8988T (cell line): ENCODE measurements at places on chromosomes 12 and 14.
A peak's percentile ranks its signal among the peaks of the same experiment; 100 is the strongest.

GRCh38 chr14:94332587-94332986, 9.5 kb upstream of the SERPINA6 start:
- DNase-seq = no peak

DNA sequence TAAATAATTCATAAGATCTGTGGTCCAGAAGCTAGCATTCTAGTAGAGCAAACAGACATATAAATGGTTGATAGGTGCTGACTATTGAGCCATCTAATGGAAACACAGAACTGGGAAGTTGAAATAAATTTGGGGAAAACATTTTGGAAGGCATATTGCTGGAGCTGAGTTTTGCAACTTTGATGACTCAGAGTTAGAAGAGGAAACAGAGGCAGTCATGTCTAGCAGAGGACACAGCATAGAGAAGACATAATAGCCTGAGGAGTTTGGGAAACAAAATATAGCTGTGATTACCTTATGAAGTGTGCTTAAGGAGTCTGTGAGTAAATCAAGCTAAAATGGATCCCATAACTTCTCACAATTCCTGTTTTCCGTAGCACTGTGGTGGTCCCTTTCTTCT, 86.9 kb upstream of the FLRT2 start:
- no peak for DNase-seq

- no peak for DNase-seq
These were observed 121.1 kb downstream of the PLXNC1 start for GRCh38 chr12:94269316-94269999.

GRCh38 chr12:49305762-49306510, 11.0 kb downstream of the PRPH start:
- no peak for DNase-seq

DNA sequence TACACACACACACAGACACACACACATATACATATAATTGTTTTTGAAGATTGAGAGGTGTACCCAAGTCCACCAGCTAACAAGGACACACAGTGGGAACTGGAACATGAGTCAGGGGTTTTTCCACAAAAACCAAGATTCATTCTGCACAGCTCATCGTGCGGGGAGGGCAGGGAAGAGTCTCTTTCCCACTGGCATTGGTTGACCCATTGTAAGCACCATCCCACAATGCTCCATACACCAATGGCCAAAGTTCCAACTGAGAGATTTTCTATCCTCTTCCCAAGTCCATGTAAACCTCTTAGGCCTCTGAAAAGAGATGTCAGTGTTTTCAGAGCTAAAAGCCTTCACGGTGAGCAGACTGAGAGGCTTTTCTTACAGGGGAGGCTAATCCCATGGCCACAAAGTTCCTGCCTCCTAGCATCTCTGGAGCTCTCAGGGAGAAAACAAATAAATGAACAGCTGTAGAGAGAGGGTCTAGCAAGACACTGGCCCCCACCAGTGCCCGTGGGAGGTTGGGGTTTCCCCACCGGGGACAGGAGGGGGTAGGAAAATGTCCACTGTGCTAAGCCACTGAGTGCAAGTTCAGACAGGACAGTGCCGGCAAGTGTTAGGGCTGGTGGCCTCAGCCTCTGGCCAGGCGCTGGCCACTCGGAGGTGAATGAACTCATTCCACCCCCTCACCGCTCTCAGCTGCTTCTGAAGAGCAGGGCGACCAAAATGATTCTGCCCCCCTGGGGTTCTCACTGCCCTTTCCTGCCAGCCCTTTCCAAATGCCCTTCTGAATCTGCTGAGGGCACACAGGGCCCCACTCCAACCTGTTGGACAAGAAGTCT, 21.5 kb upstream of the TC2N start:
- no peak for DNase-seq

- DNase-seq = no peak
These were observed 53.8 kb upstream of the NTF3 start for GRCh38 chr12:5377997-5378592.

DNA sequence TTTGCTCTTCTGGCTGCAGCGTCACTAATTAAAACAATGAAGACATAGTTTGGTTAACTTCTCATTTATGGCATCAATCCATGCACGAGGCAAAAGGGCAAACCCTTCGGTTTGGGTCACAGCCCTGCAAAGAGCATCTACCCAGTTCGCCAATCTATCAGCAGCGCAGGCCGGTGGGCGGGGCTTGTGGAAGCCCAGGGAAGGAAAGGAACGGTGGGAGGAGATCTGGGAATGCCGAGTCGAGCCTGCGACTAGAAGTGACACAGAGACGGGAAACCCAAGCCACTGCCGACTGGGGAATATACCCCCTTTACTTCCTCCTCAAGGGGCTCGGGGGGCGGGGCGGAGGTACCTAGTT, 466 bp downstream of the KICS2 start:
- peak; percentile 27 for DNase-seq

DNA sequence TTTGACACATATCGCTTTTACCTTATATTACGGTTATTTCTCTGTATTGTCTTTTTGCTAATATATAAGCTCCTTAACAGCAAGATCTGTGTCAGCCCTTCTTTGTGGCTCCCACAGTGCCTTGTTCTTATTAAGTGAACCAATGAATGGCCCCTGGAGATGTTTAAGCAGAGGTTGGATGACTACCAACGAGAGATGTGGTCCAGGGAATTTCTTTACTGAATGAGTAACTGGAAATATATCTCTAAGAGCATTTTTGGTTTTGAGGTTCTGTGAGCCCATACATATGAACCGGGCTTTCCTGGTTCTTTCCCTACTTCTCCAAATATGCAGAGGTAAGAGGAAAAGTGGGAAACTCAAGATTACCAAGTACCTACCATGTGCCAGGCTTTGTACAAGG, 23.5 kb downstream of the CALCOCO1 start:
- no peak for DNase-seq

GRCh38 chr12:92762773-92763172, 60.0 kb downstream of the PLEKHG7 start:
- no peak for DNase-seq

GRCh38 chr12:67633708-67634107, 14.8 kb upstream of the DYRK2 start:
- no peak for DNase-seq

DNA sequence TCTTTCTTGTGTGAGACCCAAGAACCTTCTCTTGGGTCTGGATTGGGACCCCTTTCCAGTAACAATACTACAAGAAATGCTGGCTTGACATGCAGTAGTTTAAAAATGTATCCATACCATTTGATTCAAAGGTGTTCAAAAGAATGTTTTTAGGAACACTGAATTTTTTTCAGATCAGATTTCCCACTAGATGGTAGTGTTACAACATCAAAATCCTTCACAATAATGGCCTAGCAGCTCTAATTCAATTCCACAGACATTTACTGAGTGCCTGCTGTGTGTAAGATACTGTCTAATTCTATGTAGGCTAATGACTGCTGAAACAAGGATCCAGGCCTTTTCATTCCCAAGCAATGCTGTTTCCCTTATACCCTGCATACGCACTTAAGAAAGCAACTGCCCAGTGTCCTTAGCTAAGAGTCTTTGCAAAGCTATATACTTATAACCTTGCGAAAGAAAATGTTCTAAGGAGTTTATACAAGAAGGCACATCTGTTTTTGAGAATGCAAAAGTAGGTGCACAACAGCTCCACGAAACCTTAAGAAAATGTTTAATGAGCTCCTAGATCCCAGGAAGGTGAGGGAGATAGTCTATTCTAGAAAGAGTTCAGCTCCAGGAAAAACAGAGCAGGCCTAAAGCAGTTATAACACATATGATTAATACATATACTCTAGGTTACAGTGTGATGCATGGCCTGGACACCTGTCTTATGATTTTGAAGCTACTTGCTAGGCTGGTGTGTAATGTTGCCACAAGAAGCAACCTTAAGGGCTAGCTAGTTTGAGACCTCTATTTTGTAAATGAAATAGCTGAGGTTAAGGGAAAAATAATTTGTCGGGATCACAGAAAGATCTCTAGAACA, 50.9 kb upstream of the PKP2 start:
- DNase-seq = no peak

- no peak for DNase-seq
These were observed 2.5 kb downstream of the KDM5A start for GRCh38 chr12:386651-387050.

- DNase-seq = no peak
These were observed 13.1 kb downstream of the GPR68 start for GRCh38 chr14:91231446-91231845.

DNA sequence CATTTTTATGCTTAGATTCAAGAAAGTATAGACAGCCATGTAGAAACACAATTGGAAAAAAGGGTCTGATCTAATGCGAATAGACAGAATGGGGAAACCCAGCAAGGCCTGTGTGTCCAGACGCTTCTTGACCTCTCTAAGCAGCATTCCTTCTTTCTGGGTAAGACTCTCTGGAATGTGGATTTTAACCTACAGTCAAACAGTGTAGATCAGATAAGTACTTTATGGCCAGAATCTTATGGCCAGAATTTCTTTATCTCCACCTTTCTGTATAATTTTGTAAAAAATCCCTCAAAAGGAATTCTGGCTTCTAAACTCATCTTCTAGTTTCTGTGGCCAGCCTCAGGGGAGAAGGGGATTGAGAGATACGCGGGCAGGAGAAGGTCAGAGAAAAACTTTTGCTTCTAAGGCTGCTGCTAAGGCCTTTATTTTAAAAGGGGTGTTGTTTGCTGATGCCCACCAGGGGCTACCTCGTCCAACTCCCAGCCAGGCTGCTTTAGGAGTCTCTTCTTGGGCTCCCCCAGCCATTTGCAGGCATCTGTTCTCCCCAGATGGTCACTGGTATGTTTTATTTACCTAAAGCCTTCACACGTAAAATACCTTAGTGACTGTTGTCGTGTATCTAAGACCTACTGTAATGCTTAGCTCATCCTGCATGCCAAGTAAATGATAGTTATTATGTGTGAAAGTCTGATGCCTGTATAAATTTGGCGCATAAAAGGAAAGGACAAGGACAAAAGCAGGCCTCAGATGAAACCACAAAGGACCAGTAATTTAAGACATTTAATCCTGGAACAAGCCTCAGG, 68.4 kb downstream of the ANO6 start:
- no peak for DNase-seq

DNA sequence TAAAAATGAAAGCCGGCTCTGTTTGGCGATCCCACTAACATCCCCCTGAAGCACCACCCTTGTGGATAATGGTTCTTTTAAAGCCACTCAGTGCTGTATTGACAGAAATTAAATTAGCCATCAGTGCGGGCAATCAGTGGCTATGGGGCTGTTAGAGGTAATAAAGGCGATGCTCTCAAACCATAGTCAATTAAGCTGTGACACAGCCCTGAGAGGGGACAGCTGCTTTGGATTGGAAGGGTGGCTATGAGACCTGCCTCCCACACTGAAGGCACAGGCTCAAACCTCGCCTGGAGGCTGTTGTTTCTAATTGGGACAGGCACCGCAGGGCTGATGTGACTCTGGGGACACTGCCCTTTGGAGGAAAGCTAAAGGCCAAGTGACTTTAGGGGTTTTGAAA, 562.2 kb downstream of the VRK1 start:
- DNase-seq = no peak

- no peak for DNase-seq
These were observed 31.1 kb downstream of the ZFYVE21 start for GRCh38 chr14:103746701-103747100.

- DNase-seq = no peak
These were observed 95.6 kb downstream of the ETV6 start for GRCh38 chr12:11745113-11745512.
